ENCODE measurements at places on chromosomes 5 and 9.

DNA sequence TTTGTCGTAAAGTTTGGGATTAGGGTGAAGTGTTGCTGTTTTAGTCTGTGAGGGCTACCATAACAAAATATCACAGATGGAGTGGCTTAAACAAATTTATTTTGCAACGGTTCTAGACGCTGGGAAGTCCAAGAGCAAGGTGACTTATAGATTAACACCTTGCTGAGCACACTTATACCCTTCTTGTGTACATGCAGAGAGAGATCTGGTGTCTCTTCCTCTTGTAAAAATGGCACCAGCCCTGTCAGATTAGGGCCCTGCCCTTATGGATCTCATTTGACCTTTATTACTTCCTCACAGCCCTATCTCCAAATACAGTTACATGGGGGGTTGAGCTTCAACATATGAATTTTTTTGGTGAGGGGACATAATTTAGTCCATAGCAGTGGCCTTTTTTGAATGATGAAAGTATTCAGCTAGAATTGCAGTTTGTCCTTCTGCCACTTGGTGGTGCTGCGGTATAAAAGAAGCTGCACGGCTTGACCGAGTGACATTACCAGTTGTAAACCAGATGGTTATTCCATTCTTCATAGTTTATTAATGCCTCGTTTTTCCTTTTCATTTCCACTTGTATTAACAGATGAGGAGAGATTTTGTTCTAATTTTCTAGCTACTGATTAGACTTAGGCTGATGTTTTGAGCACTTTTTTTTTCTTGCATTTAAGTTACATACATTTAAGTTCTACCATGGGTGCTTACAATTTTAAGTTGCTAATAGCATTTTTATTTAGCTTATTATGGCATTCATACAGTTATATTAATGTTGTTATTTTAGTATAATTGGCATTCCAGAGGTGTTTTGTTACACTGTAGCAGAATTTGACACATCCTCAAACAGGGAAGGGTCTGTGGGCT, 19.4 kb downstream of the DCP2 start:
- DNase-seq: peak; percentile 80

DNA sequence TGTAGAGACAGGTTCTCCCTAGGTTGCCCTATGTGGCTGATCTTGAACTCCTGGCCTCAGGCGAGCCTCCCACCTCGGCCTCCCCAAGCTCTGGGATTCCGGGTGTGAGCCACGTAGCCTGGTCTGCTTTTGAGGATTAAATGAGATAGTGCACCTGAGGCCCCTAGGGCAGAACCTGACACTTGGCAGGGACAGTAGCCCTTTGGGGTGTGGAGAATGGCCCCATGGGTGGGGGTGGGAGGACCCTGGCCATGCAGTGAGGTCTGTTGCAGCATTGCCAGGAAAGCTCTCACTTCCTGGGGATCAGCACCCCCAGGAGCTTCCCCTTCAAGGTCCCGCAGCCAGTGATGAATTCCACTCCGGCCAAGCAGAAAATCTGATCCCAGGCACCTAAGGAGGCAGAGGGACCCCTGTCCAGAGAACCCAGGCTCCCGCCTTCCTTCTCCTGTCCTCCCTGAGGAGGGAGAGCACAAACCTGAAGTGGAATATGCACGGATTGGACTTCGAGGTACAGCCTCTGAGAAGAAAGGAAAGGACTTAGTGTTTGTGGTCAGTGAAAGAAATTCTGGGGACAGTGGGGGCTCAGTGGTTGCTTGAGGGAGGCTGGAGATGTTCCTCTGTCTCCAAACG, 73.9 kb upstream of the UNC5A start:
- DNase-seq: no peak

DNA sequence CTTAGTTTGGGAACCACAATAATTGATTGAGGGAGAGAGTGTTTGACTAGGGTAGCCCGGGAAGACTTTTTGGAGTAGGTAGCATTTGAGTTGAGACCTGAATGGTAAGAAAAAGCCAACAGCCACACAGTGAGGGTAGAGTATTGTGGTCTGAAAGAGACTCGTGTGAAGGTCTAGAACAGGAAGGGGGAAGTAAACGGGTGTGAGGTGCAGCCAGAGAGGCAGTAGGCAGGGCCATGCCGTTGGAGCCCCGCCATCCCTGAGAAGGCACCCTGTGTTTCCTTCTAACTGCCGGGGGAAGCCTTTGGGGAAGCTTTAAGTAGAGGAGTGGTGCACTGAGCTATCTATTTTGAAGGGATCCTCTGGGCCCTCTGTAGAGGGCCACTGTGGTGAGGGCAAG, 3.5 kb upstream of the F2RL2 start:
- no peak for DNase-seq

GRCh38 chr5:43045236-43045635, 5.1 kb upstream of the ANXA2R start:
- no peak for DNase-seq

DNA sequence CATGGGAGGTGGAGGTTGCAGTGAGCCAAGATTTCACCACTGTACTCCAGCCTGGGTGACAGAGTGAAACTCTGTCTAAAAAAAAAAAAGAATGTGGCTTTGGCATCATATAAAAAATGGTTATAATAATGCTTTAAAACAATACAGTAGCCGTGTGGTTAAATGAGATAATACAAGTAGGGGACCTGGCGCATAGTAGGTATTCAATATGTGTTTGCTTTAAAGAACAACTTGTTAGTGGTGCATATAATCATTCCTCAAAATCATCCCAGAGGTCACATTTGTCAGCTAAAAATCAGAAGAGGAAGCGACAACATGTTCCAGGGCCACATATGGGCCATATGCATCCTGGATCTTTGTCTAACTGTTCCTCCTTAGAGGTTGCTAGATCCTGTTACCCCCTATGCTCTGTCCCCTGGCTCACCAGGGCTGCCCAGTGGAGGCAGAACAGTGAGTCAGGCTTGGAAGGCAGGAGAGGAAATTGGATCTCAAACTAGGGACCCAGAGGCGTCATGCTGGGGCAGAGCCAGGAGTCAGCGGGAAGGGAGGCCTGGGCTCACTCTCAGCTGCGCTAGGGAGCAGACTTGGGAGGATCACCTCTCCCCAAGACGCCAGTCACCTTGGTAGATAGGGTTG, 27.7 kb downstream of the LHX6 start:
- peak; percentile 52 for DNase-seq

DNA sequence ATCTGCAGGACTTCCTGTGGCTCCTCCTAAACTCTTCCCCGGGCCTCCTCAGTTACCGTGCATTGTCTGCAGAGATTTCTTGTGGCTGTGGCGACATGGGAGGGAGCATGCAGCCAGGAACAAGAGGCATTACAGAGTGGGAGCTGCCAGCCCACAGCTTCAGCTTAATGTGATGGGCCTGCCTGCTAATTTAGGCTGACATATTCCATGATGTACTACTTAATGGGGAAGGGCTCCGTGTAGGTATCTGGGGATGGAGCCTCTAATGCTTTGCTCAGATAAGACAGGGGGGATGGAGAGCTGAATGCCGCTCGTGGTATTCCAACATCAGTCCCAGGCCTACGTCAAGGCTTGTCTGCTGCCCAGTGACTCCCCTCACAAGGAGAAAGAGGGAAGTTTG, 137.6 kb upstream of the GPR151 start:
- no peak for DNase-seq

DNA sequence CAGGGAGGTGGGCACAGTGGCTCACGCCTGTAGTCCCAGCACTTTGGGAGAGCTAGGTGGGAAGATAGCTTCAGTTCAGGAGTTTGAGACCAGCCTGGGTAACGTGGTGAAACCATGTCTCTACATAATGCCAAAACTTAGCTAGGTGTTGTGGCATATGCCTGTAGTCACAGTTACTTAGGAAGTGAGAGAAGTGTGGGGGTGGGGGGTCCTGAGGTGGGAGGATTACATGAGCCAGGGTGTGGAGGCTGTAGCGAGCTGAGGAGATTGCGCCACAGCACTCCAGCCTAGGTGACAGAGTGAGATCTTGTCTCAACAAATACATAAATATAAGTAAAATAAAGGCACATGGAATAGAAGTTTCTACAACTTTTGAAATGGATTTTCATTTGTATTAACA, 23.1 kb downstream of the VCAN start:
- DNase-seq: no peak

GRCh38 chr5:172594867-172595466, 46.1 kb upstream of the NEURL1B start:
- DNase-seq: no peak

DNA sequence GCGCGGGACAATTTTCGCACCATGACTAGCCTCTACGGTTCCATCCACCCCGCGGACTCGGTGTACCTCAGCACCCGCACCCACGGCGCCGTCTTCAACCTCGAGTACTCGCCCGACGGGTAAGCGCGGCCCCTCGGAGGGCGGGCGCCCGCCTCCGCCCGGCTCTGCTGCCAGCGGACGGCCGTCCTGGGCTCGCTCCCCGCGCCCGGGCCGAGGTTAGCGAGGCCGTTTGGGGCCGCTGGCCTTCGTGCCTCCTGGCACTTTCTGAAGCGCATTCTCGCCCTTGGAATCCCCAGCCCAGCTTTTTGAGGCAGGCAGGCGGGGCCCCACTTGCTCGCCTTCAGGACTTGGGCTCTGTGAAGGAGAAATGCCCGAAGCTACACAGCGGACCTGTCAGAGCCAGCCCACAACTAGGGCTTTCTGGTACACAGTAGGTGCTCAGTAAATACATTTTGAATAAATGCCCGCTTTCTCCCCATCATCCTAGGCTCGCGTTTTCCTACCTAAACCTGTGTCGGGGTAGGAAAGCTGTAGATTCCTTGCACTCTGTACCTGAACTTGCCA, 772 bp downstream of the DCAF10 start:
- peak; percentile 29 for DNase-seq

DNA sequence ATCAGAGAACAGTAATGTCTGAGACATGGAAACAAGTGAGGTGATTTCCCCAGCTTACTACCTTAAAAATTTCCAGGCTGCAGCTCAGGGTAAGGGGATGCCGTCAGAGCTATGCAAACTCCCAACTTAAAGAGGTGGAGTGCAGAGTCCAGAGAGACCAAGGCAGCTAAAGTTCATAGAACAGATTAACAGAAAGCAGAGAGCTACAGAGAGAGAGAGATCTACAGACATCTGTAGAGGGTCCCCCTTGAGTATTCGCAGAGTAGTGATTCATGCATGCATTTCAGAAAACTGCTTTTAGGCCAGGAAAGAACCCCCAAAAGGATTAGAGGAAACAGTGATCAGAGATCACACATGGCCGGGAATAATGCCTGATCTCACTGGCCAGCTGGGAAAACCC, 306.2 kb upstream of the PUM3 start:
- no peak for DNase-seq

DNA sequence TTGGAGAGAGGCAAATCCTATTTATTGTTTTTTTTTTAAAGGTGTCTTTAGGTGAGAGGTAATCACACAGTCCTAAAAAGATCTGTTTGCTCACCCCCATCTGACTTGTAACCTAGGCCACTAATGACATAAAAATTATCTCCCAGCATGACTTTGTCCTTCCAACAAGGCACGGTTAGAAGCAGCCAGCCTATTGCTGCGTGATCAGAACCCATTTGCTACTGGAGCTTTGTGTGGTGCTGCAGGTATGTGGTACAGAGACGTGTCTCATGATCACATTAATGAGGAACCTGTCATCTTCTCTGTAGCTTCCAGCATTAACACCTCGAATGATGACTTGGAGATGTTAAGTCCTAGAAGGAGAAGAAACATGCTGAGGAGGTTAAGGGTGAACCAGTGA, 555.8 kb upstream of the TLE4 start:
- no peak for DNase-seq

GRCh38 chr9:133429641-133430161, 7.5 kb downstream of the ADAMTS13 start:
- DNase-seq: peak; percentile 9

DNA sequence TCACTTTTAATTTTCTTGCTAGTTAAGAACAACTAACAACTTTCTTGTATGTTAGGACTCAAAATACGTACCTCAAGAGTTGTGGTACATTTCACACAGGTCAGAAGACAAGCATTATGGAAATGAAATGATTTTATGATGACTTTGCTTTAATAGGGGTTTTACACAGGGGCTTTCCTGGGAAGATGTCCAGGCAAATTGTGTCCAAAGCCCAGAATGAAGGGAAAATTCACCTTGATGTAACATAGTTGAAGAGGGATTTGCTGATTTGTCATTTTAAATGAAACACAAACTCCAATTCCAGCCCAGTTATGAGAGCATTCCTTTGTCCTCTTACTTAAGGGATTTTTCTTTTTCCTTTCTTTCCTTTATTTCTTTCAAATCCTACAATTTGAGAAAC, 89.2 kb downstream of the ARL15 start:
- no peak for DNase-seq

- peak; percentile 47 for DNase-seq
Observed at GRCh38 chr9:98314381-98315066, 59.1 kb upstream of the TBC1D2 start.

DNA sequence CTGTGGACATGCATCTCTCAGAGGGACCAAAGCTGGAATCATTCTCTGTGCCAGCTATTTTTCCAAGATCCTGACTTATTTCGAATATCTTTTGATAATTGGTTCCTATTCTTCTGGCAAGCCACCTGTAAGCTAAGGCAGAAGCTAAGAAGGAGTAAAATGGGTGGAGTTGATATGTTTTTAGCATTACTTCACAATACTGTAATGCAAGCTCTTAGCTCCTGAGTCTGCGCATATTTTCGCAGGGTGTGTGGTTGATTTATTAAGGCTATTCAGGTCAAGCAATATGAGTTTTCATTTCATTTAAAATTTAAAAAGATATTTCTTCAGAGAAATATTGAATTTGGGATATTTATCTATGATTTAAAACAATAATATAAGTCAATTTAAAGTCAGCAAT, 158.5 kb upstream of the ADAMTS16 start:
- DNase-seq: no peak

- peak; percentile 71 for DNase-seq
Observed at GRCh38 chr9:20621471-20622329, 599 bp downstream of the MLLT3 start.

- DNase-seq: no peak
Observed at GRCh38 chr5:43676083-43676840, 73.3 kb downstream of the NNT start.

DNA sequence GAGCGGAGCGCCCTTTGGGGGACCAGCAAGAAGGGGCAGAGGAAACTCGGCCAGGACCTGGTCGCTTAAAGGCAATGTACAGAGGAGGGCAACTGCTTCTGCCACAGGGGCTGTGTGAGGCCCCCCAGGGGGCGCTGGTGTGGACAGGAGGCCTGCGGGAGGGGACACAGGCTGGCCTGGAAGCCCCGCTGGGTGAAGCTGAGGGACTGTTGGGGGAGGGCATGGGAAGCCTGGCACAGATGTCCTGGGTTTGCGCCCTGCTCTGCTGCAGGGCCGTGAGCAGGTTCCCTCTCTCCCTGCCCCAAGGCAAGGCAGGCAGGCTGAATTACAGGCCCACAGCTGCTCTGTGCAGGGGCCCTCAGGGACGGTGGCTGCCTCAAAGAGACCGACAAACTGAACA, 5.4 kb downstream of the MED22 start:
- no peak for DNase-seq

Measured in cardiac fibroblast (primary cell).